ENCODE measurements at places on chromosomes 3 and 15.

- DNase-seq: no peak
Measured at GRCh38 chr15:24919446-24919845, 35.3 kb upstream of the SNRPN start.

- DNase-seq: no peak
Measured at GRCh38 chr3:125103406-125103805, 47.6 kb upstream of the HEG1 start.

DNA sequence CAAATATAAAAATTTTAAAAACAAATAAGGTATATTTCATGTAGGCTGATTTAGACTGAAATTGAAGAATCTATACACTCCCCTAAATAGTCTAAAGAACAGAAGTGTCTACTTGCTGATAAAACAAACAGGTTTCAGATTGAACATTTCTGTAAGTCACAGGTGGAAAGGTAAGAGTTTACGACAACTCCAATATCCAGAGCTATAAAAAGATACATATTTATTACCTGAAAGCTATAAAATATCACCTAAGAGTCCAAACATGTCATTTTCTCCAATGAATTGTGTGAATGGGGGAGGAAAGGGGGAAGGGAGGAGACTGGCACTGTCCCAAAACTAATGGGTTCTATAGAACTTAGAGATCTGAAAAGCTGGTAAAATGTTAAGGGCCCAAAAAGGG is 26.1 kb downstream of the PPP1R2 start:
- DNase-seq: no peak

- no peak for DNase-seq
Measured at GRCh38 chr3:170320461-170321121, 36.9 kb upstream of the SKIL start.

GRCh38 chr15:93608643-93609148 is 519.7 kb upstream of the RGMA start:
- DNase-seq: no peak

DNA sequence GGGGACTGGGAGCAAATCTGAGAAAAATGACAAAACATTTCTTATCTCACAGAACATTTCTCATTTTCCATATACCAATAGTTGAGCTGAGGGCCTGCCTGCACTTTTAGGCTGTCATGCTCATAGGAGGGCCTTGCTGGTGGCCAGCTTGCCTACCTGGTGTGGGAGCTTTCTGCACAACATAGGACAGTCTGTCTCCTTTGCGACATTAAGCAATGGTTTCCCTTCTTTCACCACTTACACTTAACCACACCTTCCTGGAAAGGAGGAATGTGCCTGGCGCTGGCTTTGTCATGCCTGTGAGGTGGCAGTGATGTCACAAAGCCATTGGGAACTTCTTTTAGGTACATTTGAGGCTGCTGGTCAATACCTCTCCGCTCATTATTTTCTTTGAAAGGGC is 5.7 kb downstream of the SNAPC5 start:
- DNase-seq: no peak

DNA sequence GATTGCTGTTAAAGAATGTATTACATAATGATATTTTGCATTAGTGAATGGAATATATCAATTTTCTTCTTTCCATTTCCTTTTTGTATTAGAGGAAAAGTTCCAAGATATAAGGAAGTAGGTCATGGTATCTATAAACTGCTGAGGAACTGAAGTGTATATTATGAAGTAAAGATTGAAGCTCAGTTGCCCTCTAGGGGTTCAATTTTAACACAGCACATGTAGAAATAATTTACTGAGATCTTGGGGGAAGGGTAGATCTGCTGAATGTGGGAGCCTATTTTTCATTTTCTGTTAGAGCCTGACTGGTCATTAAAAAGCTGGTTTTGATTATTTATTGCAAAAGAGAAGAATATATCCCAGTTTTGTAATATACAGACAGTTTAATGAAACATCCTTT is 45.2 kb downstream of the CMC1 start:
- DNase-seq: peak; percentile 19

- DNase-seq: no peak
Measured at GRCh38 chr3:38131621-38132369, 5.1 kb downstream of the ACAA1 start.

DNA sequence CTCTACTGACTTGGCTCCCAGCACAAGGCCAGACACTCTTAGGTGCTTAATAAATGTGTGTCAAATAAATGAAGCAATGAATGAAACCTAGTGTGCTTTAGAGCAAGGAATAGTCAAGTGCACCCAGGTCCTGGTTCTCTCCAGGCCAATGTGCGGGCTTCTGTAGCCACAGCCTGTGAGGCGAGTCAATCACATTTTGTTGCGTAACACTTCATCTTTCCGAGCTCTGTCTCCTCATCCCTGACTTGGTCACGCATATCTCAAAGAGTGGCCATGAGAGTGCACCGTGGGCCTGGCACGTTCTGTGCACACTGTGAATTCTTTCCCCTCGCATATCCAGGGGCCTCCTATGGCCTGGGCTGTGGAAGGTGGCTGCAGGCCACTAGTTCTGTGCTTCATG is 11.4 kb upstream of the SH3GL3 start:
- no peak for DNase-seq

DNA sequence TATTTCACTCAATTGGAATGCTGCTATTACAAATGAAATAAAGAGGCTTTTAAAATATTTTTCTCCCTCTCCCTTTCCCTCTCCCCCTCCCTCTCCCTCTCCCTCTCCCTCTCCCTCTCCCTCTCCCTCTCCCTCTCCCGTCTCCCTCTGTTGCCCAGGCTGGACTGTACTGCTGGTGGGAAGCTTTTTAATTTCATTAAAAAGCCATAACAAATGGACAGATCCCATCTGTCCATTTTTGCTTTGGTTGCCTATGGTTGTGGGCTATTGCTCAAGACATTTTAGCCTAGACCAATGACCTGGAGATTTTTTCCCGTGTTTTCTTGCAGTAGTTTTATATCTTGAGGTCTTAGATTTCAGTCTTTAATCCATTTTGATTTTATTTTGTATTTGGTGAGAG is 107.2 kb upstream of the LRRC3B start:
- no peak for DNase-seq

DNA sequence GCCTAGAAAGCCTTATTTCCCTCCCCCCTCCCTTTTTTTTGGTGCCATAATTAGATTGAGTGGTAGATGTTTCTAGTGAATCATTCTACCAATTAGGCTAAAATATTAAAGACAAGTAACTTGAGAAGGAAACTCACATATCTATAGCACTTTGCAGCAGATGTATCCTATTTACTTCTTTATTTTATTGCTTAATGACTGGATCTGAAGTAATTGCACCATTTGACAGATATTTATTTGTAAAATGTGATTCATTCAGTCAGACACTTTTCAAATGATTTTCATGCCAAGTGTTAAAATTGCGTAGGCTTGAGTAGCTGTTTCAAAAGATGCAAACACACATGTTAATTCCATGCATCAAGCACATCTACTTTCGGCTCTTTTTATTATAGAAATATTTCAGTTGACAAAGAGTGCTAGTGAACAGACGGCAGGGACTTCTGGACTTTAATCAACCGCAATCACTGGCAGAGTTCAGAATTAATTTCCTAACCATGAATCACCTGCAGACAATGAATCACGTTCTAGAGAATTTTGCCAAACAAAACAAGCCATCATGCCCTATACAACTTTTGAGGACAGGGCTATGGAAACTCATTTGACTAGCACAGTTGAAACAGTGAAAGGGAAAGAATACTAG is 636.8 kb downstream of the MECOM start:
- DNase-seq: peak; percentile 96
